ENCODE measurements at places on chromosomes 11 and 22.

DNA sequence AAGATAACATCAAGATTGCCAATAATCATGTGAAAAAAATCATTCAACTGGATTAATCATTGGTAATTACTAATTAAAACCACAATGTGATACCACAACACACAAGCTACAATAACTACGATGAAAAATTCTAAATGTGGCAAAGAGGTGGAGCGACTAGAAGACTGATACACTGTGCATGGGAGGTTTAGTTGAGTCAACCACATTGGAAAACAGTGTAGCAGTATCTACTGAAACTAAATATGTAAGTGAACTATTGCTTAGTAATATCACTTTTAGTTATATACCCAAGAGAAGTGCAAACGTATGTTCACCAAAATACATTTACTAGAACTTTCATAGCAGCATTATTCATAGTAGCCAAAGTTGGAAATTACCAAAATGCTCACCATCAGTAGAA is 359.9 kb downstream of the ETS1 start:
- DNase-seq: no peak

- no peak for DNase-seq
These were observed 67.9 kb downstream of the ZC3H12C start for GRCh38 chr11:110161061-110161460.

DNA sequence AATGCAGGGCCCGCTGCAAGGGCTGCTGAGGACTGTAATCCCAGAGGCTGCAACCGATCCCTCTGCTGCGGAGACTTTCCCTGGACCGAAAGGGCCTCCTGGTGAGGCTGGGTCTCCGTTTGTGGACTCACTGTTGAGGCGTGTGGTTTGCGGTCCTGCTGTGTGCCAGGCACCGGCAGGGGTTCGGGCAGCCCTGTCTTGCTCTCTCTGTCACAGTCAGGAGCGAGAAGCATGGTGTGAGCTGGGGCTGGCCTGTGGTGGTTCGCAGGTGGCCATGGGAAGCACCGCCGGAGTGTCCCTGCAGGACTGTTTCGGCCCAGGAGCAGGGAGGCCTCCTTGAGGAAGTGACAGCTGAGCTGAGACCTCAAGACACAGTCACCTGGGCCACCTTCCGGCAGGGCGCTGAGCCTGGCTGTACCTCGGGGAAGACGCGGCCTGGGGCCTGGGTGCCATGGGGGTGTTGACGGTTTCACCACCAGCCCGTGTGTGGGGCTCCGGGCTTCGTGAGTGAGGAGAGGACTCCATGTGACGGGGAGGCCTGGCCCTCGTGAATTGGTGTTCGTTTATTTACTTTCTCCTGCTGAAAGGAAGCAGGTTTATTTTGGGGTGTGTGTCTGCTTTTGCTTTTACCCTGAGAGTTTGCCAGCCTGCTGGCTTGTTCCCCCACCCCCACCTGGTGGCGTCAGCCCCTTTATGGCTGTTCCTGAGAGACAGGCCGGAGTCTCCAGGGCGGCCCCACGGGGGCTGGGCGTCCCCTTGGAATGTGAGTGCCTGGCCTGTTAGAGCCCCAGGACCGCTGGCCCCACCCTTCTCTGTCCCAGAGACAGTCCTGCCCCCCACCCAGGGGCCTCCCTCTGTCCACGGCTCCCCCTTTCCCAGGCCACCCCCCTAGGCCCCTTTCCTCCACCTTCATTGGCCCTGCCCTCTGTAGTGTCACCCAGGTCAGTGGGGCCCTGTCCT is 122.5 kb downstream of the KCNQ1OT1 start:
- DNase-seq: no peak

DNA sequence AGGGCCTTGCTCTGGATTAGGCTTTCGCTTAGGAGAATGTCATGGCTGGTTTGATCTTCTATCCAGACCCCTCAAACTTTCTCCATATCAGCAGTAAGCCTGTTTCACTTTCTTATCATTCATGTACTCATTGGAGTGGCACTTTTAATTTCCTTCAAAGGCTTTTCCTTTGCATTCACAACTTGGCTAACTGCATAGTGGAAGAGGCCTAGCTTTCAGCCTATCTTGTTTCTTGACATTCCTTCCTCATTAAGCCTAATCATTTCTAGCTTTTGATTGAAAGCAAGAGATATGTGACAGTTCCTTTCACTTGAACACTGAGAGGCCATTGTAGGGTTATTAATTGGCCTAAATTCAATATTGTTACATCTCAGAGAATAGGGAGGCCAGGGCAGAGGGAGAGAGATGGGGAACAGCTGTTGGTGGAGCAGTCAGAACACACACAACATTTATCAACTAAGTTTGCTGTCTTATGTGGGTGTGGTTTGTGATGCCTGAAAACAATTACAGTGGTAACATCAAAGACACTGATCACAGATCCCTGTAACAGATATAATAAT is 37.7 kb upstream of the APOBEC3A start:
- DNase-seq: no peak

- no peak for DNase-seq
These were observed 8.4 kb upstream of the OR52H1 start for GRCh38 chr11:5556596-5557188.

GRCh38 chr22:47055921-47056320 is 293.5 kb downstream of the TBC1D22A start:
- no peak for DNase-seq

DNA sequence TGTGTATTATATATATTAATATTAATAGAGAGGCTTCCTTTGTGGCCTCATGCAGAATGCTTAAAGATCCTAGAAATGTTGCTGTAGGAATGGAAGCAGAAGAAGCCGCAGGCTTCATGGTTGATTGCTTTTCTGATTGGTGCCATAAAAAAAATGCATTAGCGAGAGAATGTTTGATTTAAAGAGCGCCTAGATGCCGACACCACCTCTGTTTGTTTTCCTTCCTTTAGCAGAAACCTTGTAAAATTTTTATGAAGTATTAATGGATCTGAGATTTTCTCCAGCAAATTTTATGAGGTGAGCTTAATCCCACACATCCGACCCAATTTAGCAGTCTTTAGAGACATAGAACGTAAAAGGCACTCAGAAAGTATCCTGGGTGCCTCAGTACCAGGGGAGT is 587.5 kb downstream of the NTM start:
- no peak for DNase-seq

DNA sequence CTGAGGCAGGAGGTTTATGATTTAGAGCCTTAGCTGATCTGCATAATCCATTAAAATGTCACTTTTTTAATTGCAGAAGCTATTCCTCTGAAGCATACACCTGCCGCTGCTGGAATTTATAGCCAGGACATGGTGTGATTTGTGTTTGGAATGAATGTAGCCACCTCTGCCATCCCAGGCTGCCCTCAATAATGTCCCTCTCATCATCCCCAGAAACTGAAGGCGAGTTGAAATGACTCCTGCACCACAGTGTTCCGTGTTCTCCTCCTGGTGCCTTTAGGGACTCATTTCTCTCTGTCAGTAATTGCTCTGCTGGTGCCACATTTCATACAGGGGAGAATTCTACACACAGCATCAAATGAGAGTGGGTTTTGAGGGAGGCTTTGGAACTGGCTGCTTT is 191.0 kb downstream of the C11orf91 start:
- DNase-seq: no peak

GRCh38 chr11:134701564-134702165 is 289.6 kb upstream of the B3GAT1 start:
- DNase-seq: no peak

- DNase-seq: no peak
These were observed 35.9 kb downstream of the RPL3 start for GRCh38 chr22:39283322-39284141.

GRCh38 chr11:77278595-77279506 is 22.6 kb downstream of the GDPD4 start:
- no peak for DNase-seq

DNA sequence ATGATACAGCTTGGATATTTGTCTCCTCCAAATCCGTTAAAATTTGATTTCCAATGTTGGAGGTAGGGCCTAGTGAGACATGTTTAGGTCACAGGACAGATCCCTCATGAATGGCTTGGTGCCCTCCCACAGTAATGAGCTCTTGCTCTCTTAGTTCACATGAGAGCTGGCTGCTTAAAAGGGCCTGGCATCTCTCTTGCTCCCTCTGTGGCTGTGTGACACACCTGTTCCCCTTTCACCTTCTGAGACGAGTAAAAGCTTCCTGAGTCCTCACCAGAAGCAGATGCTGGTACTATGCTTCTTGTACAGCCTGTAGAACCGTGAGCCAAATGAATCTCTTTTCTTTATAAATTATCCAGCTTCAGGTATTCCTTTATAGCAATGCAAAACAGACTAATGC is 3.5 kb downstream of the VPS37C start:
- no peak for DNase-seq

- no peak for DNase-seq
These were observed 23.6 kb upstream of the CHORDC1 start for GRCh38 chr11:90246468-90246867.

DNA sequence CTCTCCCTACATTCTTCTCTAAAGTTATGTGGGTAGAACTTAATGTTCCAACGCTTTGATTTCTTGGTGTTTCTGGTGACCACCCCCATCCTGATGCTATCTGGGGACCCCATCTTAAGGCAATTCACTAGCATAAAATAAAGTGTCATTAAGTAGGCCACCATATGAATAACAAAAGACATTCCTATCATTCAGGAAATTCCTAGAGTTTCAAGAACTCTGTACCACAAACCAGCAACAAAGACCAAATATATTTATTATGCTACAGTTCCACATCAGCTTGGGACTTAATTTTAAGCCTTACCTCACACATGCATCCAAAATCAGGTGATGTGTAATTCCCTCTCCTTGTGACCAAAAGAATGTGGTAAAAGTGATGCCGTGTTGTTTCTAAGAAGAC is 254.6 kb upstream of the LRRC4C start:
- DNase-seq: peak; percentile 1

DNA sequence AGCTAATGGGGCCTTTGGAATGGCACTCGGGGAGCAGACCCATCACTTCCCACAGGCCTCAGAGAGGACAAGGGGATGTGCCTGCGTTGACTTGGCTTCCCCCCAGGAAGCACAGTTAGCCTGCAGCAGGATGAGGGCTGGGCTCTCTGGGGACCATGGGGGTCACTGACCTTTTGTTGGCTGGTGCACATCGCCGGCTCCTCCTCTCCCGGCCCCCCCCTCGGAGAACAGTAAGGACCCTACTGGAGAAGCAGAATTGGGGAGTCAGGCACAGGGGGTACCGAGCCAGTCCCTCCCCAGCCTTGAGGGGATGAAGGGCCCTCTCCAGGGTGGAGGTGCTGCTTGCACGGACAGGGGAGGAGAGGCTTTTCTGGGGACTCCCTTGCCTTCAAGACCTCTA is 32.8 kb downstream of the NRXN2 start:
- no peak for DNase-seq

- no peak for DNase-seq
These were observed 56.3 kb downstream of the ARHGAP20 start for GRCh38 chr11:110655967-110656366.

- no peak for DNase-seq
These were observed 393.1 kb downstream of the CADM1 start for GRCh38 chr11:115111066-115111465.

DNA sequence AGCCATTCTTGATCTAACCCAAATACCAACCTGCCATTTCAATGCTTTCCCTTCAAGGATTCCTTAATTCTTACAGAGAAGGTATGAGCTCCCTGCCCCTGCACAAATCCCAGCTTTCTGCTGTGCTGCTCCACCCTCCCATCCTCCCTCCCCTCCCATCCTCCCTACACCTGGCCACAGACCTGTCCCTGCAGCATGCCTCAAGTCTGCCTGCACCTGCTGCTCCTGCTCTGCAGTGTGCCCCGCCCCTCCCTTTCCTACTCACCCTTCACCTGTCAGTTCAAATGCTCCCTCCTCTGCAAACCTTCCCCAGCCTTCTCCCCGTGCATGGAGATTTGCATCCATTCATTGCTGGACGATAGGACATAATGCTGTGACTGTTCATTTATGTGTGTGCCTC is 139.9 kb upstream of the NARS2 start:
- no peak for DNase-seq

Measured in kidney epithelial cell (primary cell).